ENCODE measurements at places on chromosomes 1 and 21. TPM values are rescaled to one million over a fixed set of nuclear protein-coding genes. Genes with fewer than 3 reads are reported as not detected.

- no peak for DNase-seq
Observed at GRCh38 chr21:28126521-28127174, 866.0 kb downstream of the LTN1 start.

- no peak for DNase-seq
Observed at GRCh38 chr21:44724196-44724595, 12.8 kb upstream of the TSPEAR start.

- no peak for DNase-seq
Observed at GRCh38 chr1:234608911-234609690, 877 bp downstream of the IRF2BP2 start.

GRCh38 chr1:182433580-182433979 lies 16.4 kb upstream of the RGSL1 start:
- DNase-seq = no peak

GRCh38 chr1:54220004-54220811 lies 20.2 kb downstream of the MRPL37 start:
- DNase-seq = no peak

SLC1A7 gene
- not detected for total RNA-seq

DNA sequence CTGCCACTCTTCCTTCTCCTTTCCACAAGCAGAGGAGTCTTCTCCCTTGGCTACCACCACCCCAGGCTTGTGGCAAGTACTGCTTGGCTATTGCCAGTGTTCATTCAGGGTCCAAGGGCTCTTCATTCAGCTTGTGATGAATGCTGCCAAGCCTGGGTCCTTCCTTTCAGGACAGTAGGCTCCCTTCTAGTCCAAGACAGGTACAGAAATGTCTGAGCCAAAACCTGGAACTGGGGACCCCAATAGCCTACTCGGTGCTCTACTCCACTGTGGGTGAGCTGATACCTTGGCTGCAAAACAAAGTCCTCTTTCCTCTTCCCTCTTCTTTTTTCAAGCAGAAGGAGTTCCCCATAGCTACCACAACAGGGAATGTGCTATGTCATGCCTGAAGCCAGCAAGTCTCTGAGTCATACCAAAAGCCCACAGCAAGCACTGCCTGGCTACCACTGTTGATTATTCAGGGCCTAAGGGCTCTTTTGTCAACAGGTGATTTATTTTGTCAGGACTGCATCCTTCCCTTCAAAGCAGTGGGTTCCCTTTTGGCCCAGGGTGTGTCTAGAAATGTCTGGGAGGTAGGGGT lies 268.9 kb downstream of the HHAT start:
- DNase-seq = no peak

- DNase-seq = no peak
Observed at GRCh38 chr1:62625415-62625814, 28.1 kb downstream of the ANGPTL3 start.

DNA sequence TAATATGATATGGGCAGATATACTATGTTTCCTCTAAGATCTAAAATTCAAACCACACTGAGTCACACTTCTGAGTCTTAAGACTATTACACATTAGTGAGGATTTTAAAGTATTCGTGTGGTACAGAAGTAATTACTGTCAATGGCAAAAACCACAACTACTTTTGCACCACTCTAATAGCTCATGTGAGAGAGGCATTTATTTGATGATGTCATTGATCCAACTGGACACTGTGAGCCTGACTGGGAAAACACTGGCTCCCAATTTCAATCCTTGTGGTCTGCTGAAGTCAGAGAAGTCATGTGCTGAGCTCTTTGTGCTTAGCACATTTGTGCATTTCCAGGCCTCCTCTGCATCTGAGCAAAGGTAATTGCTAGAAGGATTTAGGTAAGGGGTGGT lies 377.8 kb downstream of the USH2A start:
- DNase-seq = no peak

DNA sequence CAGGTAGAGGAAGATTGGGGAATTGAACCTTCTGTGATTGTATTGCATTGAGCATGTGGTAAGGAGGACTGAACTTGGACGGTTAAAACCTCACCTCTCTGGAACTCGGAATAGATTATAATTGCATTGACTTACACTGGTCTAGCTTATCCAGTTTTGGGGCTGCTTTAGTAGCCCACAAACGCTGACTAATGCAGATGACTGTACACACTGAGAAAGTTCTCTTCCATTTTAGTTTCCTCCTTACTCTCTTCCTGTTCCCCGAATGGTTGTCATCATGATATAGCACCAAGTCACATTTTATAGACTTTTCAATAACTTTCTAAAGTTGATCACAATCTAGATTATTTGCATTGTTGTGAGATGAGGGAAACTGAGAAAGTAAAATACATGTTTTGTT lies 78.2 kb downstream of the NFIA start:
- no peak for DNase-seq

- DNase-seq = no peak
Observed at GRCh38 chr21:18058731-18059398, 185.8 kb upstream of the CHODL start.

GRCh38 chr1:157993147-157993917 lies at the start of gene KIRREL1:
TSS of gene KIRREL1 (plus strand) at chr1:157993645. CDS start at chr1:157993677, 32 bp downstream.
- DNase-seq = peak; percentile 45

DENND2C gene
- 0.79 TPM for total RNA-seq

DNA sequence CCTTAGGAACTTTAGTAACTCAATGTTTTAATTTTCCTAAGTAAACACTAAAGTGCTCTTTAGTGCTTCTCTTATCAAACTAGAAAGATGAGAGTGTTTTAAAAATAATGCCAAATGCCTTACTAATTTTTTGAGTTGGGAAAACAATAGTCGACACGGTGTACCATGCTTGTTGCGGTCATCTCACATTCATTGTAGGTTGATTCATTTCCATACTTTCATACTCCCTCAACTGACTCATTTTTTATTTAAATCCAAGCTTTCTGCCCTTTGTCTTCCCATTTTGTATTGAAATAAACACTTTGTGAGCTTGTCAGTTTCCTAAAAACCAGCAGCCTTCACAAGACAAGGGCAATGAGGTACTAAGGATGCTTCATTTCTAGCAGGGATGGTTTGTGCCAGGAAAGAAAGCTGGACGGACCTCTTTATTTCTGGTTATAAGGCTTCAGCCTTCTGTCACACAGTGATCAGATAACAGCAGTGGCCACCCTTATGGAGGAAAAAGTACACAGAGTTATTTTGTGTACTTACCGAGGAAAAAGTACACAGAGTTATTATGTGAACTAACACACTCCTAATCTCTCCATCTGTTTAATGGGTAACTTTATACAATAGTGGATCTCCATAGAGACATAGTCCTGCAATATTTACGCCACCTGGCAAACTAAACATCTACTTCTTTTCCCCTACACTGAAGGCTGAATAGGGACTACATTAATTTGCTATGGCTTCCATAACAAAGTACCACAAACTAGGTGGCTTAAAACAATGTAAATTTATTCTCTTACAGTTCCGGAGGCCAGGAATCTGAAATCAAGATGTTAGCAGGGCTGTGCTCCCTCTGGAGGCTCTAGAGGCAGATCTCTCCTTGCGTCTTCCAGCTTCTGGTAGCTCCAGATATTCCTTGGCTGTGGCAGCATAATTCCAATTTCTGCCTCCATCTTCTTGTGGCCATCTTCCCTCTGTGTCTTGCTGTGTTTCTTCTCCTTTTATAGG lies 13.0 kb upstream of the CCDC190 start:
- DNase-seq = no peak

TRIM17 gene
- total RNA-seq = 6.3 TPM

SMPDL3B gene
- not detected for total RNA-seq

KRTAP22-2 gene
- total RNA-seq = not detected

APOBEC4 gene
- not detected for total RNA-seq

GRCh38 chr21:34072145-34073031 lies 990 bp upstream of the MRPS6 start:
- DNase-seq = no peak

- DNase-seq = peak; percentile 68
Observed at GRCh38 chr1:26692211-26692792, 3.5 kb upstream of the ARID1A start.

BSND gene
- total RNA-seq = not detected

- DNase-seq = no peak
Observed at GRCh38 chr1:112697781-112698201, 9.1 kb downstream of the RHOC start.

SRP9 gene
- 480 TPM for total RNA-seq

DNA sequence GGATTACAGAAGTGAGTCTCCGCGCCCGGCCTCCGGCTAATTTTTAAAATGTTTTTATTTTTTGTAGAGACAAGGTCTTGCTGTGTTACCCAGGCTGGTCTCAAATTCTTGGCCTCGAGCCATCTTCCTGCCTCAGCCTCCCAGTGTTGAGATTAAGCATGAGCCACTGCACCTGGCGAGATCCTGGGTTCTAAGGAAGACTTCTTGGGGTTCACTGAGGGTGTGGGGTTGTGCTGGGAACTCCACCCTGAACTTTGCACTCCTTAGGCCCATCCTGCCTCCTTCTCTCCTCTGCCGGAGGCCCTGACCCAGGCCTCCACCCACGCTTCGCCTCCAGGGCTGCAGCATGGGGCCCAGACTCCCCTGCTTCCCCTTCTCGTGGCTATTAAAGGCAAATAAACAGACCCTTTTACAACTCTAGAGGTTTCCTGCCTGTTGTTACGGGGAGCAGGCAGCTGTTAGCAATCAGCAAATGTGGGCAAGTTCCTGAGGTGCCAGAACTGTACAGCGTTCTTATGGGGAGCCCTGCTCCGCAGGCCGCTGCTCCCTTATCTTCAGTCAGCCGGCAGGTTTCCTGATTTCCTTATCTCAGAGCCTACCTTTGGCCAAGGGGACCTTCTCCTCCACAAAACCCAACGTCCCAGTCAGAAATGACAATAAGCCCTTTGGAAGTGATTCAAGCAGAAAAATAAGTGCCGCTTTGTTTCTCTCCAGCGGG lies 41.0 kb upstream of the LIN9 start:
- DNase-seq = no peak

GRCh38 chr1:109425391-109426280 lies 612 bp downstream of the PSMA5 start:
- DNase-seq = peak; percentile 19

SKI gene
- total RNA-seq = 62.0 TPM

DNA sequence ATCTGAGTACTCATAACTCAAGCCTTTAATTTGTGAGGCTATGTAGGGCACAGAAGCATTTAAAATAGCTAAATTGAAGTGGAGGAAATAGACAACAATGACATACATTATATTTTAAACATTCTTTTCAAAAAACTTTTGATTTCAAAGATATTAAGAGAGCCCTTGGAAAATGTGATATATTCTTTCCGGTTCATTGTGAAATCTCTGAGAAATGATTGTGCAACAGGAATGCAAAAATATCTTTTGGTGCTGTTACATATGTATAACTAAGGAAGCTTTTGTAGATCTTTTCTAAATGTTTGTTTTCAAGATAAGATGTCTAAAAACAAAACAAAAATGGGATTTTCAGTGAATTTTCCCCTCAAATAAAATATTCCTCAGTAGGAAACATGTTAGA lies 185.2 kb downstream of the LEPR start:
- no peak for DNase-seq

DNA sequence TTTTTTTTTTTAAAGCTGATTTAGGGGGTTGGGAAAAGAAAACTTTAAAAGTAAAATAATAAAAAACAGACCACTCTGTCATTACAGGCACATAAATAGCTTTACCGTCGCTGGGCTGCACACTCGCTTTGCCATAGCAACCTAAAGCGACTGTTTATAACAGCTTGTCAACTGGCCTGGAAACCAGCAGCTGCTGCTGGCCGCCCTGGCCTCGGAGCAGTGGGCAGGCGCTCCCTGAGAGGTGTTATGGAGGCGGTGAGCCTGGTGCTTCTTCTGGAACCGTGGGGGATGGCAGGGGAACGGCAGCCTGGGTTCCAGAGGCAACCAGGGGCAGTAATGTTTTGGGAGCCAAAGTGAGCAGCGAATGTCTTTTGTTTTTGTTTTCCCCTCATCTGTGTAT lies 45.7 kb downstream of the ATP2B4 start:
- DNase-seq = peak; percentile 23

- DNase-seq = peak; percentile 58
Observed at GRCh38 chr1:67832737-67833601, at the start of gene GNG12. TSS of gene GNG12 (minus strand) at chr1:67833467. CDS start at chr1:67707686, 125,781 bp downstream.

OLIG2 gene
- 5.4 TPM for total RNA-seq

FCMR gene
- not detected for total RNA-seq

DNA sequence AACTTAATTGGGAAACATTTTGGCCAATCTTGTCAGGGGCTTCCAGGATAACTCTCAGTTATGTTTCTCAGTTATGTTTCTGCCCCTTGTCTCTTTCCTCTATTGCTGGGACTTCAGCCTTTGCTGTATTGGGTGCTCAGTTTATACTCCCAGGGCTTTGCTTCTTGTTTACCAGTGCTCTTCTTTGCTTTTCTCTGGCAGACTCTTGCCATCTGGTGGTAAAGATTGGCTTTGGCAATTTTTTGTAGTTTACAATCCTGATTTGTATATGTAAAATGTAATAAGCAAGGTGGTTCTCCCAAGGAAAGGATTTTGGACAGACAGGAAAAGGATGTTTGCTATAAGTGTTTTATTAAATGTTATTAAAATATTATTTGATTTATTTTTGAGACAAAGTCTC lies 37.9 kb downstream of the FABP3 start:
- DNase-seq = no peak

DNA sequence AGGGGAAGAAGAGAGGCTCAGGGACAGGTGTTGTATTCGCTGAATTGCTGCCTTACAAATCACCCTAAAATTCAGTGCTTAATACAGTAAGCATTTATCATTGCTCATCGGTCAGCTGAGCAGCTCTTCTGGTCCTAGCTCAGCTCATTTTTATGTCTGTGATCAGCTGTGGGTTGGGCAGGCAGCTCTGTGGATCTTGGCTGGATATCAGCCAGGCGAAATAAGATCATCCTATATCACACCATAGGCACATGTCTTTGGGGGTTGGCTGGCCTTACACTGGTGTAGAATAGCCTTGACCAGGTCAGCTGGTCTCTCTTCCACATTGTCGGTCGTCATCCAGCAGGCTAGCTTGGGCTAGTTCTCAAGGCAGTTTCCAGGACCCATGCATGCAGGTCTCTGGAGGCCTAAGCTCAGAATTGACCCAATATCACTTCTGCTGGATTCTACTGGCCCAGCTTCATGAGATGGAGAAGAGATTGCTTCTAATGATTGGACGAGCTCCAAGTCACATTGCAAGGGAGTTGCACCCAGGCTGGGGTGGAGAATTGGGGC lies 448.6 kb downstream of the KIF26B start:
- DNase-seq = no peak

OR2L3 gene
- total RNA-seq = not detected

NEK7 gene
- 10.9 TPM for total RNA-seq

NDUFS2 gene
- 106 TPM for total RNA-seq

DNA sequence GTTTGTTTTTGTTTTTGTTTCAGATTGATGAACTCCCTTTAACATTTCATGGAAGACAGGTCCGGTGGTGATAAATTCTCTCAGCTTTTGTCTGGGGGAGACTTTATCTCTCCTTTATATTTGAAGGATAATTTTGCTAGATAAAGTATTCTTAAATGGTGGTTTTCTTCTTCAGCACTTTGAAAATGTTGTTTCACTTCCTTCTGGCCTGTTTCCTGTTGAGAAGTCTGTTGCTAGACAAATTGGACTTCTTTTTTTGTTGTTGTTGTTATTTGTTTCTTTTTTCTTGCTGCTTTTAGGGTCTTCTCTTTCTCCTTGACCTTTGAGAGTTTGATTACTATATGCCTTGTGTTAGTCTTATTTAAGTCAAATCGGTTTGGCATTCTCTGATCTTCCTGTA lies 50.8 kb downstream of the CRP start:
- DNase-seq = no peak

- DNase-seq = no peak
Observed at GRCh38 chr1:69794831-69795230, 227.1 kb downstream of the LRRC7 start.
